ENCODE measurements at places on chromosomes 7 and 10. TPM values are rescaled to one million over a fixed set of nuclear protein-coding genes. Genes with fewer than 3 reads are reported as not detected.

DNA sequence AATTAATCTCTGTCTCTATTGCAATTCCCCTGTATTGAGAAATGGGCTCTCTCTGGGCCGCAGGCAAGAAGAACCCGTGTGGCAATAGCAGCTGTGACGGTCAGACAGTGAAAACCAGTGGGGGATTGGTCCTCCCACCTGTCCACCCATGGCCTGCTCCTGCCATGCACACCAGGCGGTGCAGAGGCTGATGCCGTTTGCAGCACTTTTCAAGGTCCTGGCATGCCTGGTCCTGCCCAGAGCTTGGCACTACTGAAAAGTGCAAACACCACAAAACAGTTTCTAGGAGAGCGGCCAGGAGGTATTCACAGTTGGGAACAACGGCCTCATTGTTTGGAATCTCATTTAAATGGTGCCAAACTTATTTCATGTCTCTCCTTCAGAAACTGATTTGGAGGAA lies 41.5 kb downstream of the PSPH start:
- DNase-seq = no peak

DNA sequence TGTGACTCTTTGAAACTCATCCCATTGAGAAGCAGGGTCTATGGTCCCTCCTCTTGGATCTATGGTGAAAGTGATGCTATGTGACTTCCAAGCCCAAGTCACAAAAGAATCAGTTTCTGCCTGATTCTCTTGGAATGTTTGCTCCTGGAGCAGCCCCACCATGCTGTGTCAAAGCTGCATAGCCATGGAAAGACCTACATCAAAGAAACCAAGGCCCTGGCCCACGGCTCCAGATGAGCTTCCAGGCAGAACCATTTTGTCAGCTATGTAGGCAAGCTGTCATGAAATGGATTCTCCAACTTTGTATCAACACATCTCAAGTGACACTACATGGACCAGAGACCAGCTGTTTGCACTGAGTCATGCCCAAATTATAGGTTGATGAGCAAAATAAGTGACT lies 77.0 kb downstream of the AASS start:
- no peak for DNase-seq

CDK13 gene
- total RNA-seq = 50.2 TPM

DNA sequence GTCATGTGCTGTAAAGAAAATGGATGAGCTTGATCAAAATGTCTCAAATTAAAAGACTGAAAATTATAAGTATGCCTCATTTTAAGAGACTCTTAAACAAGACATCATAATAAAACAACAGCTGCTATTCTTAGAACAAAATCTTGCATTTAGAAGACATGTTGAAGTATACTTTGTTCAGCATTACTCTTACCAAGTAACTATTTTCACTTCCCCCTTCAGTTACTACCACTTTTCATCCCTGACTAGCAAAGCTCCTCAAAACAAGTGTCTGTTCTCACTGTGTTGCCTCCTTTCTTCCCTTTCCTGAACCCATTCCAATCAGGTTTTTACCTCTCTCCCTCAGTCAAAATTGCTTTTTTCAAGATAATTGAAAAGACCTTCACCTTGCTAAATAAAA lies 31.6 kb downstream of the ELAPOR2 start:
- no peak for DNase-seq

- no peak for DNase-seq
Measured at GRCh38 chr10:68367121-68367520, 34.4 kb upstream of the PBLD start.

- DNase-seq = peak; percentile 18
Measured at GRCh38 chr10:116665541-116666125, 44.9 kb downstream of the PNLIPRP2 start.

DNA sequence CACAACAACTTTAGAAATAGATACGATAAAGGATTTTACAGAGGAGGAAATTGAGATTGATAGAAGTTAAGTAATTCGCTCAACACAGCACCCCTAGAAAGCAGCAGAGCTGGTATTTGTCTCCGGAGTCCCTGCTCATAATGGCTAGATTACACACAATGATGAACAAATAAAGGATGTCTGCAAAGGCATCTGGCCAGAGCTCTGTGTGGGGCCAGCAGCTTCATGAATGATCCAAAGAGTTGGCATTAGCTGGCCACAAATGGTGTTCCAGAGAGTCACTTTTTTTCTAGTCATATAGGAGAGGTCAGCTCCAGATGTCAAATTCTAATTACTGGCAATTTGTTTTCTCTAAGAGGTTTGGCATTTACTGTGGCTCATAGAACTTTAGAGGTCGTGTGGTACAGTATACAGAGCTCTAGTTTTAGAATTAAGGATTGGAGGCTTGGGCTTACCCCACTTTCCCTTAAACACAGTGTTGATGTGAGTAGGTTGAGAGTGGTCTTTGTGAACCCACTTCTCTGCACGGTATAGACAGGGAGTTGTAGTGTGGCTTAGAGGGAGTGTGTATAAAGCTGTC lies 186.2 kb downstream of the BICC1 start:
- no peak for DNase-seq

LRRC17 gene
- 2.1 TPM for total RNA-seq

DNA sequence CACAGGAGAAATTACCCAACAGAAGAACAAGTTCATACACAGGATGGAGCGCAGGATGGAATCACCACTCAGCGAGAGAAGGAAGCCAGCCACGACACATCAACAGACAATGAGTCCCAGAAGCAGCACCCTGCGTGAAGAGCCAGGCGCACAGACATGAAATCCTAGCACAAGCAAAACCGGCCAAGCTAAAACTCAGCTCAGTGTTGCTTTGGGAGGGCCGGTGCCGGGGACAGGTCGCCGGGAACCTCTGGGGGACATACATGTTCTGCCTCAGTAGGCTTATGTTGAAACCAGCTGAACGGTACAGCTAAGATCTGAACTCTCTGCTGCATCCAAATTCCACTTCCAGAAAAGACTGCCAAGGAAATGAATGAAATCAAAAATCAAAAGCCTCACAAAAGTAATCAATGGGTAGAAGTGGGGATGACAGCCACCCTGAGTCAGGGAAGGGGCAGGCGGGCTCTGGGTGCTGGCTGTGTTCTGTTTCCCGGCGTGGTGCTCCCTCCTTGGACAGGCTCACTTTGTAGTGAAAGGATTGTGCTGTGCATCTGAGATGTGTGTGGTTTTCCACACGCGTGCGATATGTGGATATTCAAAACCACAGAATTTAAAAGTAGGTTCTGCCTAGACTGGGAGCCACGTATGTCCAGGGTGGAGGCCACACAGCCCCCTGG lies 114.7 kb downstream of the PDGFA start:
- DNase-seq = no peak

- DNase-seq = no peak
Measured at GRCh38 chr7:73602721-73603651, 21.3 kb downstream of the MLXIPL start.

GRCh38 chr10:102729029-102730026 lies 14.4 kb upstream of the WBP1L start:
- peak; percentile 88 for DNase-seq

KCNIP2 gene
- total RNA-seq = 2.6 TPM

DNA sequence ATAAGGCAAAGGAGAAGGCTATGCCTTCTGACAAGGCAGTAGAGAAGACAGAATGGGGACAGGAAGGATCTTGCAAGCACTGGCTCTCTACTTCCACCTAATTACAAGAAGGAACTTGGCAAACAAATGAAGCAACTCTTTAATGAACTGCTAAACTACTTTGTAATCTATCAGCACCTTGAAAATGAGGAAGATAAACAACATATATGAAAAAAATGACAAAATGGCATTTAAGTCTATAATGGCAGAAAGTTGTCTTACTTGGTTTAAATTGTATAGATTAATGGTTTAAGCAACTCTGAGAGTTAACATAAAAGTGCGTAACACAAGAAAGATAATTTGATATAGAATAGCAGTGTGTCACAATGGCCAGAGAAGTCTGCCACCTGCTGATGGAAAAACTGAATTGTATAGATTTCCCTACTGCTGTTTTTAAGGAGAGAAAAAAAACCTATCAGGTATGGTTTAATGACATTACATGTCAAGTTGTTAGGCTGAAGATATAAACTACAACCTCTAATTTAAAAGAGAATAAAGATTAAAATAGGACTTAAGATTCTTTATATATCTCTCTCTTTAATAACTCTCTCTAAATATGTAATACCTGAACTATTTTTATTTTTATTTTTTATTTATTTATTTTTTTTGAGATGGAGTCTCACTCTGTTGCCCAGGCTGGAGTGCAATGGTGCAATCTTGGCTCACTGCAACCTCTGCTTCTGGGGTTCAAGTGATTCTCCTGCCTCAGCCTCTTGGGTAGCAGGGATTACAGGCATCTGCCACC lies 11.8 kb downstream of the NT5C3A start:
- DNase-seq = no peak

- DNase-seq = no peak
Measured at GRCh38 chr10:100811752-100812750, 66.7 kb downstream of the PAX2 start.

GRCh38 chr10:44863344-44864047 lies 47.6 kb upstream of the TMEM72 start:
- peak; percentile 72 for DNase-seq

MYOF gene
- total RNA-seq = 2.7 TPM

- no peak for DNase-seq
Measured at GRCh38 chr7:81267508-81267907, 348.7 kb upstream of the SEMA3C start.

DNA sequence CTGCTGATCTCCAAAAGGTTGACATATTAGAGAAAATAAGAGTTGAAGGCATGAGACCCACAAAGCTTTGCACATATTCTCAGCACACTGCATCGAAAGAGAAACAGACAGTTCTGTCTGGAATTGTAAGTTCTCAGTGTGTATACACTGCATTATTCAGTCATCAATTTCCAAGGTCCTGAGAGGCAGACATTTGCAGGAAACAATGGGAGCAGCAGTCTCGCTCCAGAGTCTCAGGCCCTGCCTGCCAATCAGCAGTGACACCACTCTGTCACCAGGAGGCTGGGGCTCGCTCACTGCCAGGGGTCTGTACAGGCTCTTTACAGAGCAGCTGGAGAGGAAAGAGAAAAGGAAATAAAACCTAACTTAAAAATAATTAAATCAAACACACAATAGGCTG lies 36.3 kb downstream of the JAZF1 start:
- peak; percentile 65 for DNase-seq

FAM149B1 gene
- 16.8 TPM for total RNA-seq

PRPS1L1 gene
- total RNA-seq = not detected

PITX3 gene
- not detected for total RNA-seq

- no peak for DNase-seq
Measured at GRCh38 chr7:41738806-41739205, 35.9 kb upstream of the INHBA start.

IQCE gene
- total RNA-seq = 6.7 TPM

GRM3 gene
- total RNA-seq = 0.15 TPM

GRCh38 chr7:51082096-51082840 lies 234.3 kb downstream of the COBL start:
- no peak for DNase-seq

DNA sequence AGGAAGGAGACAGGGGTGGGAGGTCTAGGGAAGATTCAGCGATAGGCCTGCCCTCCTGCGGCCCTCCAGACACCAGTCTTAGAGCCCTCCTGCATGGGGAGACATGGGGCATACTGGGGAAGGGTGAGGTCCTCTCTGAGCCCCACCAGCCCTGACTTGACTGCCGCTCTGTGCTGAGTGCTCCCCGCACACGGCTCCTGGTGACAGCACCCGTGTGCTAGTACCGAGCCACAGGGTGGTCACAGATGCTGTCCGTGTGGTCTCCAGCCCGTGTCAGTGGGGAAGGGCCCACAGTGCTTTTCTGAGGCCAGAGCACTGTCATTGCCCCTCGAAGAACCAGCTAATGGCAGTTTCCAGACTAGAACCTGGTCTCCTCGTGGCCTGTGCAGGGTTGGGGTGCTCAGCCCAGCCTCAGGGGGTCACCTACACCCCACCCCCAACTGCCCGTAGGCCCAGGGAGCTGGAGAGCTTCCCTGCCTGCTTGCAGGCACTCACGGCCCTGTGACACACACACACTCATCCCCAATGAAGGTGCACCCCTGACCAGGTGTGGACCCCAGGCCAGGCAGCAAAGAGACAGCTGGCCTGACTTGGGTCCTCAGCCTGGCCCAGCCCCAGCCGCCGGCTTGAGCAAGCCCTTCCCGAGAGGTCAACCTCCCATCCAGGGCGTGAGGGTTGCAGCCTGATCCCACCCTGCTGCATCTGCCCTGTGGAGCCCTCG lies 86.0 kb upstream of the RET start:
- DNase-seq = no peak

DNA sequence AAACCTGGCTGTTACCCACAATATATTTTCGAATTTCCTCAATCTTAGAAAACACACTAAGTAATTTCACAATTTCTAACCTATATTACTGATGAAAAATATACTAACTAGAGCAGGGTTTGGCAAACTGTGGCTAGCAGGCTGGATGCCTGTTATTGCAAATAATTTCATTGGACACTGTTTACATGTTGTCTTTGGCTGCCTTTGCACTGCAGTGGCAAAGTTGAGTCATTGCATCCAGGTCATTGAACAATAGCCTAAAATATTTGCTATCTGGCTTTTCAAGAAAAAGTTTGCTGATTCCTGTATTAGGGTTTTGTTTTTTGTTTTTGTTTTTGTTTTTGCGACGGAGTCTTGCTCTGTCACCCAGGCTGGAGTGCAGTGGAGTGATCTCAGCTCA lies 47.2 kb downstream of the KIF11 start:
- no peak for DNase-seq

DNA sequence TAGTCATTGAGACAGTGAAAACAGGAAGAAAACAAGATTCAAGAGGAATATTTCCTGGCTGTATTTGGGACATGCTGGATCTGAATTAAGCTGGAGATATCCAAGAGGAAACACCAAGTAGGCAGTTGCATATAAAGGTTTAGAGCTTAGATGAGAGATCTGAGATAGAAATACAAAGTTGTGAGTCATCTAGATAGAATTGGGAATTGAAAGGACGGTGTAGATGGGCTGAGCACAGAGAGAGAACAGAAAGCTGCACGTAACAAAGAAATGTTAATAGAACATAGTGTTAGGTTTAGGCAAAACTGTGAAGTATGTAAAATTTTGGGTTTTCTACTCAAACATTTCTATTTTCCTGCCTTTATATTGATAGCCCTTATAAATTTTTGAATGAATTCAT lies 218.5 kb upstream of the TMEM196 start:
- no peak for DNase-seq

- no peak for DNase-seq
Measured at GRCh38 chr10:24468281-24468751, 255.4 kb downstream of the ARHGAP21 start.

DNA sequence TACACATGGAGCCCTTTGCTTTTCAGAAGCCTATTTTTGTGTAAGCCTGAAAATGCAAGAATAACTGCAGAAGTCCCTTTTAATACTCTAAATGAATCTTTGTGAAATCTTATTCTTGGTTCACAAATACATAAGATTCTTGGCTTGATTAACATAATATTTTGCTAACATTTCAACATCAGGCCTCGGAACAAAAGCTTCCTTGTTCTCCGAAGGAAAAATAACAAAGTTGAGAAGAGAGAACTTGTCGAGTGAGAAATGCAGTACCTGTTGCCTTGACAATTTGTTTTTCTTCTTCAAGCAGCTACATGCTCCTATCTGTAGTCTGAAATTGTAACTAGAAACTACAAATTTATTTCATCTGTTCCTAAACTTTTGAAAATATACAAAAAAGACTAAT lies 8.5 kb downstream of the NT5C2 start:
- no peak for DNase-seq

GRCh38 chr10:85510682-85511081 lies 855.9 kb downstream of the GRID1 start:
- DNase-seq = no peak

Measured in H9 (cell line).